ENCODE measurements at places on chromosomes 4 and X.
A peak's percentile ranks its signal among the peaks of the same experiment; 100 is the strongest.

GRCh38 chrX:18448416-18448815, 23.0 kb downstream of the CDKL5 start:
- DNase-seq, result no peak

- no peak for DNase-seq
Measured at GRCh38 chrX:153592966-153593688, 5.8 kb downstream of the CCNQ start.

- peak; percentile 45 for DNase-seq
Measured at GRCh38 chrX:118508635-118509034, 13.0 kb downstream of the DOCK11 start.

GRCh38 chr4:73648478-73648877, 28.2 kb upstream of the RASSF6 start:
- no peak for DNase-seq

DNA sequence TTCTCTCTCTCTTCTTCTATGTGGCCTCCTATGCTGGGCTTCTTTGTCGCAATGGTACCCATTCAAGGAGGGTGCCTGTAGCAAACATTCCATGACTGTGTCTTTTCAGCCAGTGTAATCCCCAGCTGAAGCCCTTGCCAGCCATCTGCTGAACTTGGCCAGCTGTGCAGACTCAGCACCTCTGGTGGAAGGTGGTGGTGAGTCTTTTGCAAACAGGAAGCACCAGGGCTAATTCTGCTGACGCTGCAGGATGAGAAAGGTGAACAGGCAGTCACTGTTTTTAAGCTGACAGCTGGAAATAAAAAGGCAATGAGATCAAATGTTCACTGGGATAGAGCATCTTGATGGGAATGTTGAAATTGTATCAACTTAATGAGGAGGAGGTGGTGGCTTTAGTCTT, 298.7 kb upstream of the CLNK start:
- peak; percentile 42 for DNase-seq

DNA sequence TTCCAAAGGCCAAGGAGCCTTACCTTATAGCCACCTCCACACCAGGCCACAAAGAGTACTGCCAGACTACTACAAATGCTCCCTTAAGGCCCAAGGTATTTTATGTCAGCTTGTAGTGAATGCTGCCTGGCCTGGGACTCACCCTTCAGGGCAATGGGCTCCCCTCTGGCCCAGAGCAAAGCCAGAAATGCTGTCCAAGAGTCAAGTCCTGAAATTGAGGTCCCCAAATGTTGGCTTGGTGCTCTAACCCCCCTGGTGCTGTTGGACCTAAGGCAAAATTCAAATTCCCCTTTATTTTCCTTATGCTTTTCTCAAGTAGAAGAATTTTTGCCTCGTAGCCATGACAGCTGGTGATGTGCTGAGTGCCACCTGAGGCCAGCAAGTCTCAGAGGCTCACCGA, 1354.3 kb upstream of the DIAPH2 start:
- DNase-seq, result no peak

GRCh38 chr4:88333741-88334405, 44.8 kb upstream of the HERC6 start:
- no peak for DNase-seq

GRCh38 chrX:72604705-72605104, 32.1 kb upstream of the HDAC8 start:
- DNase-seq, result no peak

GRCh38 chr4:77865259-77865658, 2.6 kb downstream of the MRPL1 start:
- no peak for DNase-seq

DNA sequence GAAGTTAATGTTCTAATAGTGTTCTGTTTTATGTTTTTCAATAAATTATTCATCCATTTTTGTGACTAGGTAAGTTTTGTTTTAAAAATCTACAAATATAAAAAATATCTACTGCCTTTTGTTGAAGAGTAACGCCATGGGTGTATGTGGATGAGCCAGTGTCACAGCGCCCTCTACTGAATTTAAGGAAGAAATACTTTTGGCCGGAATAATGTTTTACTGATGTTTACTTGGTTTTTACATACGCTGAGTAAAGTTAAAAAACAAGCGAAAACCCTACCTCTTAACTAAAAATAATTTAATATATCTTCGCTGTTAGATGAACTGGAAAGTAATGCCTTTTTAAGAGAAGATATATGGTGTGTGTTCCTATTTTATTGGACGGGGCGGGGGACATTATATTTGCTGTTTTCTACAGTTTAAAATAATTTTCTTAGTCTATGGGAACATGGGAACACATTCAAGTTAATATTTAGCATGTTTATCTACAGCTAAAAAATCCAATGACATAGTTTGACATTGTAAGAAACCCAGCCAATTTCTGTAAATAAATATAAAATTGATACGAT, 86.1 kb downstream of the CPE start:
- DNase-seq, result no peak

DNA sequence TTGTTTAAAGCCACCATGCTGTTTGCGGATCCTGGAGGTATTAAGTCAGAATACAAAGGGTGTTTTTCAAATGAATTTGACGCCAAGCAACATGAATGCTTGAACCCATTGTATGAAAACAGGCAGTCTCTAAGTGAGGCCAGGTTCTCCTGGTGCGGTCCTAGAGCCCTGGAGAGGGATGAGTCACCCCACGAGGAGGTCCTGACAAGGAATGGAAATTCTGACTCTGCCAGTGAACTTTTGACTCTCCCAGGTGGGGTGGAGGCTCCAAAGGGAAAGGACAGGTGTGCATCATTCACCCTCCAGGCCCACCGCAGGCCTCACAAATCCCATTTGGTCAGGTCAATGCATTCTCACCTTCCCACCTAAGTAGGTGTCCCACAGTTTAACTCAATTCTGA, 1.5 kb downstream of the TRIM2 start:
- no peak for DNase-seq

- DNase-seq, result no peak
Measured at GRCh38 chr4:122803788-122804208, 22.8 kb upstream of the FGF2 start.

- no peak for DNase-seq
Measured at GRCh38 chr4:15436513-15436912, 8.7 kb downstream of the C1QTNF7 start.

- no peak for DNase-seq
Measured at GRCh38 chr4:177879851-177880250, 437.6 kb upstream of the AGA start.

DNA sequence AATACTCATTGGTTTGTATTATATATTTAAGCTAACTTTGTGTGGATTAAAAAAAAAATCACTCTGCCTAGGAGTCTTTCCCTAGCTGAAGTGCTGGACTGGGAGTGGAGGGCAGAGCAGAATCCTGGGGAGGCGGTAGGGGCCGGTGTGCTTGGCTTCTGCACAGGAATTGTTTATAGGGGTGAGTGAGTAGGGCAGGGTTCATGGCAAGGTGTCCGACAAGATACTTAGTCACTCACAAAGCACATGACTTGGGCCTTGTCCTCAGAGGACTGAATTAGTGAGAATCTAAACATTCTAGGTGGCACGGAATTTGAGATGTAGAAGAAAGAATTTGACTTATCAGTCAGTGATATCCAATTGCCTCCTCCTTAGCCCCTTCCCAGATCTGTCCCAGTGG, 32.2 kb downstream of the FNIP2 start:
- no peak for DNase-seq

- DNase-seq, result no peak
Measured at GRCh38 chr4:69330345-69331047, 50.2 kb downstream of the UGT2B28 start.

DNA sequence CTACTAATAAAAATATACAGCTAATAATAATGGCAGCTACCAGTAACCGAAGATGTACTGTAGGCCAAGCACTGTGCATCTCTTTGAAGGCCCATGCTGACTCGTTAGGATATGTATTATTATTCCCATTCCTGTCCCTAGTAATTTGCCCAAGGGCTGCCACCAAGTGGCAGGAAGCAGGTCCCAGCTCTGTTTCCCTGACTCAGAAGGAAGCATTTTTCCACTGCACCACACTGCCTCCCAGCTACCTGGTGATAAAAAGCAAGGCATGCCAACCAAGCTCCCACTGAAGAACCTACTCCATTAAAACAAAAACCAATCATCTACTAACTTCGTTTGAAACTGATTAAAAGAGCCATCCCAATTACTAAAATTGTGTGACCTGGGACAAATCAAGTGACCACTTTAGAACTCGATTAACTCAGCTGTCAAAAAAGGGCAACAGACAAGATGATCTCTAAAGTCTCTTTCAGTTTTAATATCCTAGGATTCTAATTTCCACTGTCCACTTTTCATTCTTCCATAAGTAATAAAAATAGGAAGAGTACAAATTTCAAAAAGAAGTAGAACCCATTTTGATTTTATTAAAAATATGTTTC, 24.3 kb upstream of the PGM2 start:
- peak; percentile 53 for DNase-seq

- no peak for DNase-seq
Measured at GRCh38 chrX:120305531-120306141, 5.6 kb downstream of the TMEM255A start.

- DNase-seq, result no peak
Measured at GRCh38 chrX:110125446-110126162, 122.7 kb downstream of the TMEM164 start.

DNA sequence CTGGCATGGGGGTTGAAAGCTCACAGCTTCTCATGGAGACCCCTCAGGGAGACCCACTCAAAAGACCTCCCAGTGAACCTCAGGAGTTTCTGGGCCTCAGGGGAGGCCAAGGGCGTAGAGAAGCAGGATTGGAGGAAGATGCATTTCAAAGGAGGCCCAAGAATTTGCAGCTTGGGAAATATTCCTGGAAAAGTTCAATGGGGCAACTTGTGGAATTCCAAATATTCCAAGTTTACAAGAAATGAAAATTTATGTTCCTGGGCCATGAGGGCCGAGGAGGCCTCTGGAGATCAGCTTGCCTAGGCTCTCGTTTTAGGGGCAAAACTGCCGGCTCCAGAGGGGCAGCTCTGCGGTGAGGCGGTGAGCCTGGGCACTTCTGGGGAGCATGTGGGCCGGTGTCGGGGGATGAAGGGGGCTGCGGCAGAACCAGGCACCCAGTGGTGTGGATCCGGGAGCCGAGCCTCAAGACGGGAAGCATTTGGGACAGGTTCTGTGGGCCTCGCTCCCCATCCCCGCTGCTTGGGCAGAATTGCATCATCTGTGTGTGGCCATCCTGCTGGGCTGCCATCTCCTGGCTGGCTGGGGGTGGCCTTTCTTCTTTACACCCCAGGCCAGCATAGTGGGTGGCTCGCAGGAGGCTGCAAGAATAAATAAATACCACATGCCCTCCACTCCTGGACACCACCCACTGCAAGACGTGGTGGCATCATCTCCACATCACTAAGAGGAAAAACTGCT, 54.6 kb upstream of the GPR78 start:
- no peak for DNase-seq

DNA sequence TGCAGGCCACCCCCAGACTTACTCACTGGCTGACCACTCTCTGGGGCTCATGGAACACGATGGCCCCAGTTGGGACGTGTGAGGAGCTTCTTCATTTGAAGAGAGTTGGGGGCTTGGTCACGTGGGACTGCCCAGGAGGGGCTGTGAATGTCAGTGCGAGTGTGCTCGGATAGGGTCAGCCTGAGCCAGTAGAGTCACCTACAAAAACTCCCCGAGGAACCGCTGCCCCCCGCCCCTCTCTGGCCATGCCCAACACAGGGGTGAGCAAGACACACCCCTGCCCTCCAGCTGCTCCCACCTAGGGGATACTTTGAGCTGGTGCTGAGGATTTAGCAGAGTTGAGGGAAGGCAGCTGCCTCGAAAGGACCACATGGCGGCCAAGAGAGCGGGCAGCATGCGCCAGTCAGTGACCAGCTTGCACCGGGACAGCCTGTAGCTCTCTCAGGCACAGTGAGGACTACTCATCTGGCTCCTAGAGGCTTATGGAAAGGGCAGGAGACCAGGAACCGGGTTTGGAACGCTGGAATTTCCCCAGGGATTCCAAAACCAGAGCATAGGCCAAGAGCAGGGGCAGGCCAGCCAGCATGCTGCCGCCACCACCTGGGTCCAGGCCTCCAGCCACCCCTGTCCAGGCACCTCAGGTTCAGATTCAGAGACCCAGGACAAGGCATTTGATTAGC, 8.4 kb downstream of the PNMA6E start:
- no peak for DNase-seq

DNA sequence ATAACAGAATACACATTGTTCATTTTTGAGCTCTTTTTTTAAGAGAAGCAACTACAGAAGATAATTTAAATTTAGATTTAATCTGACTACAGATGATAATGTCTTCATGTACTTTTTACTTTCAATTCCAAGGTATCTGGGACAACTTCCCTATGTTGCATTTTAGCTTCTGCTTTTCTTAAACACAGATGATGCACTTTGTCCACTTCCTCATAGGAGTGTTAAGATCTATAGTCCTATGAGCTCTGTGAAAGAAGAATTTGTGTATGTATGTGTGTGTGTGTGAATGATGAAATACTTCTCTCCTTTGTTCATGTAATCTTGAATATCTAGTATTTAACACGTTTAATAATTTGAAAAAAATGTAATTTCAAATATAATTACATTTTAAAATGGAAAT, 5.3 kb upstream of the FHIP1A start:
- no peak for DNase-seq

DNA sequence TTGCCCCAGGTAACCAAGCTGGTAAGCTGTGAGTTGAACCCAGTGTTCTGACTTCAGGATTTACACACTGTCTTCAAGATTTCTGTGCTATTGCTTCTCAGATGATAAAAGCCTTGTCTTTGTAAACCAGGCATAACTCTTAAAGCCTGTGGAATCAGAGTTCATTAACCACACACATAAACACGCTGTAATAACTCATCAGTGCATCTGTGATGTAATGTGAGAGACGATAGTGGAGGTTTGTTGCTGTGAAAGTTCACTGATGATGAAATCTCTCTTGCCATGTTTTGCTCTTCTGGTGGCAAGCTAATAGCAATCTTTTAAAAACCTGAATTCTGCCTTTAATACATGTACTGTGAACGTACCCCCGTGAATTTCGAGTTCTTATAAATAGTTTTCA, 41.5 kb downstream of the CLCN4 start:
- no peak for DNase-seq

- no peak for DNase-seq
Measured at GRCh38 chr4:174218127-174218790, 65.2 kb downstream of the FBXO8 start.

GRCh38 chrX:119759248-119759766, 919 bp downstream of the SOWAHD start:
- no peak for DNase-seq

DNA sequence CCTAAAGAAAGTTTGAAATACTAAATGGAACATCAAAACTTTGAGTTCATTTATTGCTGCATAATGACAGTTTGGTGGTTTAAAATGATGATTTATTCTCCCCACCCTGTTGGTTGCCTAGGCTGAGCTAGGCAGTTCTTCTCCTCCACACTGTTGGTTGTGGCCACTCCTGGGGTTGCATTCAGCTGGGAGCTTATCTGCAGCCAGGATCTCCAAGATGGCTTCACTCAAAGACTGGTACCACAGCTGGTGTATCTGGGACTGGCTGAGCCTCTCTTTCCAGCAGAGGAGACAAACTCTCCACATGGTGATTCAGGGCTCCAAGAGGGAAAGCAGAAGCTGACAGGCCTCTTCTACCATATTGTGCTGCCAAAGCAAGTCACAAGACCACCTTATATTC, 33.1 kb downstream of the MSL3 start:
- DNase-seq, result no peak

- peak; percentile 84 for DNase-seq
Measured at GRCh38 chrX:65587616-65588526, 53.3 kb upstream of the LAS1L start.
